ENCODE measurements at places on chromosomes 2 and 18.

GRCh38 chr18:22900558-22901238 is 32.4 kb upstream of the RBBP8 start:
- no peak for DNase-seq

- DNase-seq: no peak
Measured at GRCh38 chr2:101830555-101830954, 133.0 kb downstream of the MAP4K4 start.

DNA sequence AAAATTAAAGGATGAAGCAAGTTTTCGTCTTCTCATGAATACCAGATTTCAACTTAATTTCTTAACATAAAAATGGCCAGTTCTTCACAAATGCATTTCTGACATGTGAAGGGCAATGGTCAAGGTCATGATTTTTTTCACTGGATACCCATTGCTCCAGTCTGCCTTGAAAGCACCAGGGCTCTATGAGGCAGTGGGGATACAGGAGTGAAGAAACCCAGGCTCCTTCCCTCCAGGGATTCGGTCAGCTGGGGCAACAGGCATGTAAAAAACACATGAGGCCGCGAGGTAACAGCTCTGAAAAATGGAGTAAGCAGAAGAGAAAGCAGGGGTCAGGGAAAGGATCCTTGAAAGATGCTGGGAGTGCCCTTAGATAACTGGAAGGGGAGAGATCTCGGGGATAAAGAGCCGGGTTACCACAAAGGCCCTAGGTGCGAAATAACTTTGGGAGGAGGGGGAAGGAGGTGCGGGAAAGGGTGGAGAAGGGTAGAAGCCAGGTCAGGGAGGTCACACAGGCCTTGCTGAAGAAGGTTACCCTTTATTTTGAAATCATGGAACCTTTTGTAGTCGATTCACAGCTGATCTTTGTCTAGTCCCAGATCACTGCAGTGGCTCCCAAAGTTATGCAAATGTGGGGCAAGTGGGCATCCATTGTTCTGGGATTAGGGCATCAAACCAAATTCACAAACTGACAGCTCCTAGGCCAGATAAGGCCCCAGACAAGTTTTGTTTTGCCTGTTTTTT is 5.2 kb upstream of the SPRED2 start:
- DNase-seq: no peak

- DNase-seq: no peak
Measured at GRCh38 chr2:11434443-11434842, 31.5 kb downstream of the E2F6 start.

DNA sequence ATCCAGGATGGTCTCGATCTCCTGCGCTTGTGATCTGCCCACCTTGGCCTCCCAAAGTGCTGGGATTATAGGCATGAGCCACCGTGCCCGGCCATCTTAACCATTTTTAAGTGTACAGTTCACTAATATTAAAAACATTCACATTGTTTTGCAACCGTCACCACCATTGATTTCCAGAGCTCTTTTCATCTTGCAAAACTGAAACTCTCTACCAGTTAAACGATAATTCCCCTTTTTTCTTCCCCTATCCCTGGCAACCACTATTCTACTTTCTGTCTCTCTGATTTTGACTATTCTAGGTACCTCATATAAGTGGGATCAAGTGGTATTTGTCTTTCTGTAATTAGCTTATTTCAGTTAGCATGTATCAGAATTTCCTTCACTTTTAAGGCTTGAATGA is 16.8 kb upstream of the NEUROD1 start:
- DNase-seq: no peak

DNA sequence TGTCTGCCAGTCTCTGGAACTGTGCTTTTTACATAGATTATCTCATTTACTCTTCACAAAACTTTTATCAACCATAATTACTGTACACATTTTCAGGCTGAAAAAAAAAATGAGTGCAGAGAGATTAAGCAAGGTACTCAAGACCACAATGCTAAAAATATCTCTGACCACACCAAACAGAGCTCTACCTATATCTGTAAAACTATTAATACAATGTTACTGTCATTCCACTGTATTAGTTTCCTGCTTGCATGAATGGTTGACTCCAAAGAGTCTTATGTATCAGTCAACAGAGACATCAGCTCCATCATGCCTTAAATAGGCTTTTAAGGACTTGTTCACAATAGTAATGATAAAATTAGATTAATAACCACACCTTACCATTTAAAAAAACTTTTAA is 134.7 kb upstream of the CCDC150 start:
- no peak for DNase-seq

Data from NCI-H1436 (cell line).